Central memory CD4-positive, alpha-beta T cell (primary cell): ENCODE measurements at places on chromosomes 3 and 15.

DNA sequence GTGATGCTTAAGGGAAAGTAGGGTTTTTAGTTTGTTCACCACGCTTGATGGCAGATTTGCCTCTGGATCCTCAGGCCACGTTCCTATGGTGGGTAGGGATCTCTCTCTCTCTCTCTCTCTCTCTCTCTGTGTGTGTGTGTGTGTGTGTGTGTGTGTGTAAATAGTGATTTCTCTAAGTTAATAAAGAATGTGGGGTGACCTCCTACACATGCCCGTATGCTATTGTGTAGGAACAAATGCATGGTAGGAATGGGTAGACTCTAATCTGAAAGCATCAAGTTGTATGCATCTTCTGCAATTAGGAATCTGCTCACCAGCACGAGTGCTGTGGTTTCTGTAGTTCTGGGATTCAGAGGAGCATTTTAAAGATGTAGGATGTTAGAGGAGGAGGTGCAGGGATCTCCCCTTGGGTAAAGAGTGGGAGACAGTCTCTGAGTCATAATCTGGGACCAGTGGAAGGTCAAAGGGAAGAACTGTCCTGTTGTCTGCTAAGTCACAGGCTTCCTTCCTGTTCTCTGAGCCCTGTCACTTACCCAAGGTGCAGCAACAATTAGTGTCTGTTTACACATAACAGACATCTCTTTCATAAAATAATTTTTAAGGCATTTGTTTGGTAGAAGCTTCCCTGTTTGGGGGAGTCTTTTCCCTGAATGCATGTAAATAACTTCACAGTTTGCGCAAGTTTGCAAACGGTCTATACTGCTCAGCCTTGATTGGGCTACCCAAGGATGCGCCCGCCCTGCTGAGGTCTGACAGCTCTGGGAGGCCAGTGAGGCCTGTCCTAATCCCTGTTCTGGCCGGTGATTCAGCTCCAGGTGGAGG lies 139.8 kb downstream of the IGF1R start:
- no peak for DNase-seq

DNA sequence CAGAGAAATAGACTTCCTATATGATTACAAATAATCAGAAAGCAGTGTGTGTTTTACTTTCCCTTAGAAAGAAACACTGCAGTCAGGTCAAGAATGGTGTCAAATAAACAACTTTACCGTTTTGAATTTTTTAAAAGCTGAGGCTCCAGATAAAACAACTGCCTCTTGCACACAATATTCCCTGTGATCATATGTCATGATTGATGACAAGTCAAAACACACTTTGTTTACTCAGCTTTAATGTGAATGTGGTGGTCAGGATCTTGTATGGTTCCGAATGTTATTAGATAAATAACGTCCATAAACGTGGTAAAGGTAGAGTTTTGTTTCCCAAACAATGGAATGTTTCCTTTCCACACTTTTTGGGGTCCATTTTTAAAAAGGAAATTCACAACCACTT lies 428.4 kb upstream of the MDFIC2 start:
- DNase-seq: no peak

DNA sequence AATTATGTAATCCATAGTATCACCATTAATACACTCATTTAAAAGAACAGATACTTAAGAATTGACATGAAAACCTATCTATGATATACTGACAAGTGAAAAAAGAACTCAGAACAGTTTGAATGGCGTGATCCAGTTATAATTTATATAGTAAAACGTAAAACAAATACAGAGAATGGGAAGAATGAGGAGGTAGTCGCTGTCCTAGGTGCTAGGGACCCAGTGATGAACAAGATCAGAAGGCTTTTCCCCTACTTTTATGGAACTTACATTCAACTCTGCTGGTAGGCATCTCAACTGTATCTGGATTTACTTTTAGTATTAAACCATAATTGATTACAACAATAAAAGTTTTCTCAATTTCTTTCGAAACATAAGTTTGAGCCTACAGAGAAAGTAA lies 31.8 kb downstream of the GSK3B start:
- DNase-seq: no peak

DNA sequence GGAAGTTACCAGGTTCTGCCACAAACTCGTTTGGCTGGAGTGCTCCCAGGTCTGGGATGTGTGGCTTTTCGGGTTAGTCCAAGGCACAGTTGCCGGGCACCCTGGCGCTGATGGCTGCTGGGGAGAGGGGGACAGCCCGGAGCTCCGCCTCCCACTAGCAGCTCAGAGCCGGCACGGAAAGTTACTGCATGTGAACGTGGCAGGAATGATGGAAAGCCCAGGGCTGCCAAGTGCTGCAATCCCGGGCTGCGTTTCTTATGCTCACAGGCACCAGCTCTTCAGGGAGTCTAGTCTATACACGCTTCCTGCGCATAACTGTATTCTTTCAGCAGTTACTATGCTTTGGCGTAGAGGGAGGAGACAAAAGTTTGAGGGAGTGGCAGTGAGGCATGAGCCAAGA lies 141.8 kb upstream of the ICE2 start:
- DNase-seq: no peak

DNA sequence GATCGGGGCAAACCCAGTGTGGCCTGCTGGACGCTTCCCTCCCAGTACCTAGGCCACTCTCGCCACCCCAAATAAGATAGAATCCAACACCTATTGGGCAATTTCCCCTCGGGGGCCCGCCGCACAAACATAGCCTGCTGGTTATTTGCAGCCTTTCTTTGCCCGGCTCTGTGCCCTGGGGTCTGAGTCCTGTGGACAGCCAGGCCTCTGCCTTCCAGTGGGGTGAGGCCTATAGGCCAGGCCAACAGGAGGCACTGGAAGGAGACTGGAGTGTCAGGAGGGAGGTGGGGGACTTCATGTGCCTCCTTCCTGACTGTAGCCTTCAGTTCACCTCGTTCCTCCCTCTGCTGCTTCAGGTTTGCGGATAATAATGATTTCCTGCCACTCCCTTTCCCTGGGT lies 47.4 kb upstream of the LDHAL6B start:
- DNase-seq: no peak

DNA sequence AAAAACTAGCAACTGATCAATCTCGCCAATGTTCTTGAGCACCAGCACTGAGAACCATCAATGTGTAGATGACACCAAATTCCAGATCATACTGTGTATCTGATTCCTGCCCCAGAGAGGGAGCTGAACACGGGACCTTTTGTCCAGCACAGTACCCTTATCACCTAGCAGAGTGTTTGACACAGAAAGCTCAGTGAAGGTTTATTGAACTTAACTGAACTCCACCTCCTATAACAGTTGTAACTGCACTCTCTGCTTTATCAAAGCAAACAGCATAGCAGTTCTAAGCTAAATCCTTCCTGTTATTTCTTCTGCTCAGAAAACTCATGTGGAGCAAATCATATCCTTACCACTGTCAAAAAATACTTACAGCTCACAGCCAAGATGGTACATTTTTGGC lies 183.4 kb upstream of the SLCO3A1 start:
- no peak for DNase-seq

- DNase-seq: no peak
Measured at GRCh38 chr15:69082554-69082953, 68.1 kb downstream of the NOX5 start.

DNA sequence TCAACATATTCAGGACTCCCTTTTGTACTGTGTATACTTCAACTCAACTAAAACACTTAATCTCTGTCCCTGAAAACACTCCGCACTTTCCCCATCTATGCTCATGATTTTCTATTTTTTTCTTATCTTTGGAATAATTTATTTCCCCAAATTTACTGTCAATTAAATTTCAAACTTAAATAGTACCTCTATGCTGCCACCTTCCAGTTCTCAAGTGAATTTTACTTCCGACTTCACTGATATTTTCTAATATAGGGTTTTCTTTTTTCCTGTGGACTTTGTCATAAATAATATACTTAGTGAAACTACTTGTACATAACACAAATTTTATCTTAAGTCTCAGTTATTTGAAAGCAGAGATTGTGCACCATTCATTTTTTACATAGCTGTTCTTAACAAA lies 1303.3 kb downstream of the OTOL1 start:
- no peak for DNase-seq

DNA sequence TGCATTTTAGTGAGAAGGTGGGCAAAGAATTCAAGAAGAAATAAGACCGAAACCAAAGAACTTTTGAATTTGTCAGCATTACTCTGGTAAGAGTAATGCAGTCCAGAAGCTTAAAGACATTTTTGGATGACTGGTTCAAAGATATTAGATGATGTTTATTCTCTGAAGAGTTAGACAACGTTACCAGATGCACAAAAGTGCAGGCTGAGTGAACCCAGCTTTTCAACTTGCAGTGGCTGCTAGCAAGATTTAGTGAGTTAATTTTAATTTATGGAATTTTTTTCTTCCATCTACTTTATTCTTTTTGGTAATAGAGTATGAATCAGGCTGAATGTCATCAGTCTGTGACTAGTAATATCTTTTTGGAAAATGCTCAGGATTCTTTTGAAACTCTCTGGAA lies 267.3 kb upstream of the AZI2 start:
- no peak for DNase-seq

GRCh38 chr15:86036243-86036642 lies 43.4 kb upstream of the AGBL1 start:
- no peak for DNase-seq
